ENCODE measurements at places on chromosomes 3 and 15.

DNA sequence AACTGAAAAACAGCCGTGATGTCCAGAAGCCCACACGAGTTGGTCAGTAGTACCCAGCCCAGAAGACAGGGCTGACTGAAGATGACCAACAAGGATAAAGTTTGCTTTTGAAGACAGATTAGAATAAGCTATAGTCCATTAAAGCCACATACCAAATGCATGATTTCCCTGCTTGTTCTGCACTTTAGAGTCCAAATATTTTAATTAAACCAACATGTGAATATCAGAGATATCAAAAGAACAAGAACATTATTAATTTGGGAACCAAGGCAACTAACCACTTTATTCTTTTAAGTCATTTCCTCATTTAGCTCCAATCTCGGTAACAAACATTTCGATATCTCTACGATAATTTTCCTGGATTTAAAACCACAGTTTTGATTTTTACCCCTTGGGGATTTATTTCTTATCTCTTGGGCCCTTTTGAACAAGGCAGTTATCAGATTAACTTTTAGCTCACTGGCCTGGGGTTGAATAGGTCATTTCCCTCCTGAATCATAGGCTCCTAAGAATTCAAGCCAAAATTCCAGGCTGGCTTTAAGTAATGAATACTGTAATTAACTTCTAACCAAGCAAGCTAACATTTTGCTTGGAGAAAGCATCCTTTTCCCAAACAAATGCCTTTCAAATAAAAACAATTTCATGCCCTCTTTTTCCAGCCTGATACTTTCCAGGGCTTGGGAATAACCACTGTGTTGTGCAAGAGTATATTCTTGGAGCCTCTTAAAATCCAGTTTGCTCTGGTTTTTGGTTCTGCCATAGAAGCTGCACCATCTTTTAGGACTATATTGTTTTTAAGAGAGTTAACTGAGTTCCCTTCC is 102.9 kb upstream of the NR2E3 start:
- no peak for DNase-seq

- DNase-seq, result no peak
These were observed 637.7 kb upstream of the TBL1XR1 start for GRCh38 chr3:177835008-177835407.

GRCh38 chr3:177468816-177469215 is 271.5 kb upstream of the TBL1XR1 start:
- no peak for DNase-seq

GRCh38 chr3:67723863-67724262 is 69.5 kb upstream of the SUCLG2 start:
- DNase-seq, result no peak

DNA sequence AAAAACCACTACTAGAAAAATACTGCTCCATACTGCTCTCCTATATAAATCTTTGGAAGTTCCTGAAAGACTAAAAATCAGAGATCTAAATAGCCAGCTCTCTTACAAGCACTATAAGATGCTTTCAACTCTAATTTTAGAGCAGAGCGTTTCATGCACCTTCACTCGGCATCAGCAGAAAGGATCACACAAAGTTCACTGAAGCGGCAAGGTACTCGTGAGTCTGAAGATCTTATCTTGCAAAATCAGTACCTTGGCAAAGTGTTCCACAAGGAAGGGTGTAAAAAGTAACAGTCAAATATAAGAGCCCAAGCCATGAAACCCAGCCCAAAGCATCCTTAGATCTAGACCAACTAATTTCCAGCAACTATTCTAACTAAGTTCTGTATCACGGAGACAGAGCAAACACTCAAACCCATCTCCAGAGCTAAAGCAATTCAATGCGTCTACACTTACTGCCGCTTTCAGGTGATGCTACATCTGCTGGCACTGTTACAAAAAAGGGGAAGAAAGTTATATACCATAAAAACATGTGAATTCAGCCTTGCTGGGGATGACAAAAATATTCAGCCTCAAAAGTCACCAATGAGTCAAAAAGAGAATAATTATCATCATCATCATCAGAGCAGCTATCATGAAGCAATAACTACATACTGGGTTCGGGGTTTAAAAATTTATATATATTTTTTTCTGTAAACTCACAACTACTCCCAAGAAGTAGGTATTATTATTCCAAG is 16.3 kb downstream of the VPS39 start:
- no peak for DNase-seq

DNA sequence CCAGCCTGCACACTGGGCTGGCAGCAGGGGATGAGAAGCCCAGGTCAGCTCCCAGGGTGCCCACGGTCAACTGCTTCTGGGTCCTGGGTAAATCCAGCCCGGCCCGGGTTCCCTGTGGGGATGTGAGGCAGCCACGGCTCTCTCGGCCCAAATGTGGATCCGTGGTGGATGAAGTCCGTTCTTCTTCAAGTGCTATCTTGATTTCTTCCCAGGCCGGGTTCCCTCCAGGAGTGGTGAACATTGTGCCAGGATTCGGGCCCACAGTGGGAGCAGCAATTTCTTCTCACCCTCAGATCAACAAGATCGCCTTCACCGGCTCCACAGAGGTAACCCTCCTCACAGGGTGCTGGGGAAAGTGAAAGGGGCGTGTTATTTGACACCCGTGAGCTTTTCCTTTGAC is 16.1 kb downstream of the ALDH1A3 start:
- DNase-seq, result no peak

DNA sequence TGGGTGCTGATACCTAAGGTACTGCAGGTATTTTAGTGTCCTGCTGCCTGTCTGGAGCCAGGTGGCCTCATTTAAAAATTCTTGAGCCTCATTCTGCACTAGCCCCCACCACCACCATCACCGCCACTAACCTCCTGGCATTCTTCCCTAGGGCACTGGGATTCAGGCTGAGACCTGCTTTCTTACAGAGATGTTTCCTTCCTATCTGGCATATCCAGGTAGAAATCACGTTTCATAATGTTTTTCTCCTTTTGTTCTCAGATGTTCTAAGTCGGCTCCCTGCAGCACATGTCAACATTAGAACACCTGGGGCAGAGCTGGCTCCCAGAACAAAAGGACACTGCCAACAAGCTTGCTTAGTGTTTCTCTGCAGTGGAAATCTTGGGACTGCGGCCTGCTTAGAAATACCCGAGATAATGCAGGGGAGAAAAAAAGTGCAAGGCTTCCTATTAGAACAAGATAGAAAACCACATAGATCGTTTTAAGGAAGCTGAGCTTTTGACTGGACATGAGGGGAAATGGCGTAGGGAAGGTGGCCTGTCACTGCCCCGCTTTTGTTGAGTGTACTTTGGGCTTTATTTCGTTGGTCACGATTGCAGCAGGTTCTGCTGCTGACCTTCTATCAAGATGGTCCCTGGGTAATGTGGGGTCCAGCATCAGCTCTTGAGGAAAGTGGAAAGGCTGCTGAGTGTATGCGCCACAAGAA is 59.6 kb upstream of the PPARG start:
- no peak for DNase-seq

GRCh38 chr15:75407083-75407482 is 38.7 kb upstream of the MAN2C1 start:
- no peak for DNase-seq

- no peak for DNase-seq
These were observed 771 bp downstream of the RARRES1 start for GRCh38 chr3:158731486-158731885.

DNA sequence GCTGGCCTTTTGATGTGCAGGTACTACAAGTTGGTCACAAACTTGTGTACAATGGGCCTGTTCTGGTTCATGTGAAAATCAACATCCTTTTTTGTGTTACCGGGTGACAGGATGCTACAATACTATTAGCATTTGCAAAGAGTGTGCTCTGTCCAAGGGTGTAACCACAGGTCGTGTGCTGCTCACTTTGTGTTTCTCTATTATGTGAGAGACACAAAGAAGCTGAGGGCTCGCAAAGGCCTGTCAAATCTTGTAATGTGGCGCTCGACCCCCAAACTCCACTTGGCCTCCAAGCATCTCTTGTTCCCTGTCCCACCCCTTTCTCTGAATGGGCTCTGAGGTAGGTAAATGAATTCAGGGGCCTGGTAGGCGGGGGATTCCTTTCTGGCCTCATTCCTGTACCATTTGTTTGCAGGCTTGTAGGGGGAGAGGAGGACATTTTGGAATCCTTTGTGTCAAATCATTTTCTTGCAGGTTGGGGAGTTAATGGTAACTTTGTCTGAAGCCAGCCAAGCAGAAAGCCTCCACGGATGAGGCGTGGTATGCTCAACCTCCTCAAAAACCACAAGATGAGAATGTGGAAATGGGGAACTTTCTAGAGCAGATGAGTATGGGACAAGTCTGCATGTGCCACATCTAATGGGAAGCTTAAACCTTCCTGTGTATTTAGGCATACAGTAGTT is 109.1 kb downstream of the OPA1 start:
- DNase-seq, result no peak

GRCh38 chr15:101237251-101237650 is 14.6 kb downstream of the CHSY1 start:
- DNase-seq, result no peak

- DNase-seq, result no peak
These were observed 35.2 kb downstream of the CPN2 start for GRCh38 chr3:194315965-194316361.
